GM13977 (cell line): ENCODE measurements at places on chromosomes 6 and 20.

- no peak for DNase-seq
Measured at GRCh38 chr6:169691260-169691659, 10.6 kb downstream of the WDR27 start.

- no peak for DNase-seq
Measured at GRCh38 chr20:52622081-52622480, 350.1 kb upstream of the TSHZ2 start.

GRCh38 chr6:33504486-33504885, 50.1 kb downstream of the ZBTB9 start:
- DNase-seq = no peak

GRCh38 chr6:16158943-16159557, 30.2 kb downstream of the MYLIP start:
- no peak for DNase-seq

DNA sequence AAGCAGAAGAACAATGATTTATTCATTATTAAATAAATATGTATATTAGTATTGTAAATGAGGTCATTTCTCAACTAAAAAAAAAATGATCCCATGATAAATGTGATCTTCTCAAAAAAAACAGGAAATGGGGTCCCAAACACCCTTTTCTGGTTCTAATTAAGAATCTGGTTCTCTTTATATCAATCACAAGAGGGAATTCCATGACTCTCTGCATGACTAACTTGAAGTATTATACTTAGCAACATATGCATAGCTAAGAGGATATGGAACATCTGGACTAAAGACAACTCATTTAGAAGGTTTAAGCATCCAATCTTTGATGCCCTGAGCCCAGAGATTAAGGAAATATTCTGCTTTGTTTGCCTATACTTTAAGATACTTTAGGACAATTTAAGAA, 89.7 kb upstream of the EMILIN3 start:
- DNase-seq = no peak

DNA sequence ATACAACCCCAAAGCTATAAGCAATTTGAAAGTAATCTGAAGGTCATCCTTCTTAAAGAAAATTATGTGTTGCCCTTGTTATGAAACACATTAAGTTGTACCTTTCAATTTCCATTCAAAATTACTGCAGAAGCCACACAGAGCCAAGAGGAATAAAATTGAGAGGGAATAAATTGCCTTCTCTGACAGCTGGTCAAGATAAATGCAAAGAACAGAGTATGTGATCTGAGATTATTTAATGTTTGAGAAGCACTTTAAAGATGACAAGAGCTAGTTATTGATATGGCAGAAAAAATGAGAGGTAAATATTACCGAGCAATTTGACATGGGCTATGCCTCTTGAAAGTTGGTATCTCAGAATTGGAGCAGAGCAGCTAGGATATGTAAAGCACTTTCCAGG, 61.6 kb downstream of the TRDN start:
- DNase-seq = no peak

- DNase-seq = no peak
Measured at GRCh38 chr6:25660512-25660911, 8.5 kb downstream of the SCGN start.
